ENCODE measurements at places on chromosomes 11 and 22.

- DNase-seq = no peak
These were observed at the start of gene CALCA for GRCh38 chr11:14971865-14972580. CALCA (minus strand) TSS chr11:14972351; CDS start chr11:14971192, 1,159 bp downstream.

- no peak for DNase-seq
These were observed 3.9 kb upstream of the BCL2L13 start for GRCh38 chr22:17634696-17635095.

- no peak for DNase-seq
These were observed 40.2 kb downstream of the DIXDC1 start for GRCh38 chr11:111977146-111978027.

- DNase-seq = no peak
These were observed 15.9 kb upstream of the GRAMD4 start for GRCh38 chr22:46604306-46604690.

GRCh38 chr11:64419818-64420485, 61.0 kb downstream of the RPS6KA4 start:
- DNase-seq = no peak

DNA sequence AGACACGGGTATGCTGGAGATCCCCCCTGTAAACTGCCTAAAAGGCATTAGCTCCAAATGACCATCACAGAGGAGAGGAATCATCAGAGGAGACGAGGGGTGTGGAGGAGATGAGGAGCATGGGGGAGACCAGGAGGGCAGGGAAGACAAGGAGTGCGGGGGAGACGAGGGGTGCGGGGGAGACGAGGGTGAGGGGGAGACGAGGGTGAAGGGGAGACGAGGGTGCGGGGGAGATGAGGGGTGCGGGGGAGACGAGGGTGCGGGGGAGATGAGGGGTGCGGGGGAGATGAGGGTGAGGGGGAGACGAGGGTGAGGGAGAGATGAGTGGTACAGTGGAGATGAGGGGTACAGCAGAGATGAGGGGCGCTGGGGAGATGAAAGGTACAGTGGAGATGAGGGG, 17.5 kb upstream of the GAL start:
- no peak for DNase-seq

GRCh38 chr11:12402691-12403120, 25.3 kb downstream of the PARVA start:
- no peak for DNase-seq

- no peak for DNase-seq
These were observed 216.5 kb downstream of the BARX2 start for GRCh38 chr11:129592191-129592590.

DNA sequence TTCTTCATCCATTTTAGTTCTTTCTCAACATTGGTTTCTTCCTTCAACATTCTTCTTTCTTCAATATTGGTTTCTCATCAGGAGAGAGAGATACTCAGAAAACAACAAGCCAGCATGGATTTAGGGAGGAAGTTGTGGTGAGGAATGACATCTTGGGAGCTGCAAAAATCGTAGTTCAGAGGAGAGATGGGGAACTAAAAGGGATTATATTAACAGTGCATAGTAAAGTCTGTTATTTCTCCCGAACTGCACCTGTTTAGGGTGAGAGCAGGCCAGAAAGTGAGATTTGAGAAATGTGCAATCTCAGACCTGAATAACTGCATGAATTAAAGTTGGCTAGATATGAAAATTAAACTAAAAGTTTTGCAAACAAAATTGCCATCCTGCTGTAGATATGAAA, 94.5 kb downstream of the CASP12 start:
- DNase-seq = no peak

DNA sequence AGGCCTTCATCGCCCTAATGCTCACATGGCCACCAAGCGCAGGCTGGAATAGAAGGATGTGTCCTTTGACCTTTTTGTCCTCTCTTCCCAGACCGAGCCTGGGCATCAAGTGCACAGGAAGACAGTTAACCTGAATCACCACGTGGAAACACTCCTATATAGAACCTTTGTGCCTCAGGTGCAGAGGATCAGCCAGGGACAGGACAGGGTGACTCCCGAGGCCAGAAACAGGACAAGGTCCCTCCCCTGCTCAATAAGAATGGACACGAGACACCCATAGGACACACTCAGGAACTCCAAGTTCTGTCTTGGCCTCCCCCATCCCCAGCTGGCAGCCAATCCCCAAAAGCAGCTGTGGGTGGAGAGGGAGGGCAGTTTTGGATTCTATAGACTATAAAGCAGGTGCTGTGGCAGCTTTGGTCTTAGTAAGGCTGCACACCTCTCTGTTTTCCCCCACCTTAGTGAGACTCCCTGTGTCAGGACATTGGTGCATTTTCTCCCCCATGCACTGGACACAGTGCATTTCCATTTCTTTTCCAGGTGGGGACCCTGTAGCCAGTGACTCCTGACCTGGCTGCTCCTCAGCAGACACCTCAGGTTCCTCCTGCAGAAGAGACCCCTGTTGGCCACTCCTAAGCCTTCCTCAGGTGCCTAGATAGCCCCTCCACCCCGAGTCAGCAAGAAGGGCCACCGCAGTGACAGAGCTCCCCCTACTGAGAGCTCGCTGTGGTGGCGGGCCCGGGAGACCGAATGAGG, 43.6 kb upstream of the POU2AF1 start:
- no peak for DNase-seq

DNA sequence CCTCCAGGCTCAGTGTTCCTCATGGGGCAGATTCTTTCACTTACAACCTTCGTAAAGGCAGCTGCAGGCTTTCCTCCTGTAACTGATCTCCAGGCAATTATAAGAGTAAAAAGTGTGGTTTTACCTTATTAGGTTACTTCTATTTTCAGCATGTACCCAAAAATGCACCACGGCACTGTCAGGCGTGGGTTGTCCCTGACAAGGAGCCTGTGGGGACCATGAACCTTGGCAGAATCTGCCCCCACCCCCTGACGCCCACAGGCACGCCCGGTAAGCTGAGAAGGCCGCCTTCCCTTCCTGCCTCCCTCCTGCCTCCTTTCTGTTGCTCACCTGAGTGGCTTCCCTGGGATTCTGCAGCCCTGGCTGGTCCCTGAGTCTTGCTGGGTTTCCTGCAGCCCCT, 1383.3 kb downstream of the TBC1D22A start:
- no peak for DNase-seq

Measured in stimulated activated CD8-positive, alpha-beta memory T cell treated with anti-CD3 and anti-CD28 coated beads, Interleukin-15, amount 100 ng/mL, for 24 hours (primary cell).